ENCODE measurements at places on chromosomes 13 and 19.

DNA sequence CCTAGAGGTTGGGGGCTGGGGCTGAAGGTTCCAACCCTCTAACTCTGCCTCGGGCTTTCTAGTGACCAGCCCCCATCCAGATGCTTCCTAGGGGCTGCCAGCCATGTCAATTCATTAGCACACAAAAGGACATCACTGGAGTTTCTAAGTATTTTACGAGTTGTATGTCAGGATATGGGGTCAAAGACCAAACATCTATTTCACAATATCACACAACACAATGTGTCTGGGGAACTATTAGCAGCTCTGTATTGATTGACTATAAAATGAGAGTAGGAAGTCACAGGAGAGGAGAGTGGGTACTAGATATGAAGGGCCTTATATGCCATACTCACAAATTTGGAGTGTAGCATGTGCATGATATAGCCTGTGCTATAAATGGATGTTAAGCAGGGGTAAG is 42.1 kb downstream of the LPAR6 start:
- DNase-seq = no peak

- DNase-seq = no peak
Observed at GRCh38 chr13:42752731-42753130, 28.7 kb upstream of the FAM216B start.

GRCh38 chr19:1213391-1214286 is 8.1 kb downstream of the STK11 start:
- no peak for DNase-seq

DNA sequence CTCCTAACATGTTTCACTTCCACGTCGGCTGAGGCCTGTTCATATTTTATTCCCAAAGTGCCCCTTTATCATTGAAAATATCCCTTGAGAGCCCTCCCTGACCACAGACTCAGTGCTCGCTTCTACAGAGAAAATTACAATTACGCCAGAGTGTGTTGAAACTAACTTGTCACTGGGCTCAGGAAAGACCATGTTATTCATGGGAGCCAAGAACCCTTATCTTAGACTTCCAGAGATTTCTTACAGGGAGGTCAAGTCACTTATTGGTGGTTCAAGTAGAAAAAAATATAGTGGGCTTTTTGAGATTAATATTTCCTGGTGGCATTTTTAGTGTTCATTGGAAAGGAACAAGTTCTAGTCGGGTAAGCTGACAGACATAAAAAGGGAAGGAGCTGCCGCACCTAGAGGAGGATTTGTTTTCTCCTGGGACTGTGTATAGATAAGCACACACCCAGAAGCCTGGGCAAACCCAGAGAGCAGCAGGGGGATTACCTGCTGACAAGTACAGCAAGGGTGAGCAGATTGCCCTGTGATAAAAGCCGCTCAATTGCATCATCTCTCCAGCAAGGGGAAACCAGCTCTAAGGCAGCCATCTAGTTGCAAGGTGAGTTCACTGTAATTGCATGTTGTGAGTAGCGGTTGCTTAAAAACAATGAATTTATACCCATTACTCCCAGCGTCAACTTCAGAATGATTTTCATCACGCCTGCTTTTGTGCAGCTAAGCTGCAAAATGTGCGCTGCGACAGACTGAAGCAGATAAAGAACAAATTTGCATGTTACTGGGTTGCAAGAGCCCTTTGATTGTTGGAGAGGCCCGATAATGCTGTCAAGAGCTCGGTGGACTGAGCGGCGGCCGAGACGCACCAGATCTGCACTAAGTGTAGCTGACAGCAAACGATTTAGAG is 46.2 kb downstream of the DCT start:
- DNase-seq = no peak

DNA sequence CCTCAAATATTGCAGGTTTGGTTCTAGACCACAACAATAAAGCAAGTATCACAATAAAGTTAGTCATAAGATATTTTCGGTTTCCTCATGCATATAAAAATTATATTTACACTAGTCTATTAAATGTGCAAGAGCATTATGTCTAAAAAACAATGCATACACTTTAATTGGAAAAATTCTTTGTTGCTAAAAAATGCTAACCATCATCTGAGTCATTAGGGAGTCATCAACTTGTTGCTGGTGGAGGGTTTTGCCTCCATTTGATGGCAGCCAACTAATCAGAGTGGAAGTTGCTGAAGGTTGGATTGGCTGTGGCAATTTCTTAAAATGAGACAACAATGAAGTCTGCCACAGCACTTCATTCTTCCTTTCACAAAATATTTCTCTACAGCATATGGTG is 422.3 kb upstream of the GPC6 start:
- DNase-seq = no peak

- DNase-seq = no peak
Observed at GRCh38 chr19:3879656-3880055, 829 bp upstream of the ATCAY start.

- peak; percentile 56 for DNase-seq
Observed at GRCh38 chr19:10105509-10106099, 558 bp upstream of the PPAN start.

DNA sequence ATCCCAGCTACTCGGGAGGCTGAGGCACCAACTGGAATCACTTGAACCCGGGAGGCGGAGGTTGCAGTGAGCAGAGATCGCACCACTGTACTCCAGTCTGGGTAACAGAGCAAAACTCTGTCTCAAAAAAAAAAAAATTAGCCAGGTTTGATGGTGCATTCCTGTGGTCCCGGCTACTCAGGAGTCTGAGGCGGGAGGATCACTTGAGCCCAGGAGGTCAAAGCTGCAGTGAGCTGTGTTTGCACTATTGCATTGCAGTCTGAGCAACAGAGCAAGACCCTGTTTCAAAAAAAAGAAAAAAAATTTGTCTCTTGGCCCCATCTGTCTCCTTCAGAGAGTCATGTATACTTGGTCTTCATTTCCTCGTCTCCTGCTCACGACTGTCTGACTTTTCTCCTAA is 1.6 kb downstream of the CCDC97 start:
- DNase-seq = no peak

GRCh38 chr19:1853295-1854038 is 5.2 kb upstream of the REXO1 start:
- DNase-seq = peak; percentile 62

- no peak for DNase-seq
Observed at GRCh38 chr13:50197705-50198104, 182.5 kb downstream of the KCNRG start.

DNA sequence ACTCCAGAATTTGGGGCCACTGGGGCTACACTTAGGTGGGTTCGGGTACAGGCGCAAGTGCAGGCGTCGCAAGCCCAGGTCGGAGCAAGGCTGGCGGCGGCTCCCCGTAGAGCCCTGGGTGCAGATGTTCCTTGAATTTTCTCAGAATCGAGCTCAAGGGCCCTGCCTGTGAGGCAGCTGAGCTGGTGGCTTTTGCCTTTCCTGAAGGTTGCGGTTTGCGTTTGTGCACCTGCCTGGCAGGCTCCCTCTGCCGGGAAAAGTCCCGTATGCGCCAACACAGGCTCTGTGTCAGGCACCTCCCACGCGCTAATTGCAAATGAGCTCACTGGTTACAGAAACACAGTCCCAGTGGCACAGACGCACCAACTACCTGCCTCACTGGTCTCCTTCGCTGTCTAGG is 5.9 kb downstream of the DOHH start:
- DNase-seq = no peak

DNA sequence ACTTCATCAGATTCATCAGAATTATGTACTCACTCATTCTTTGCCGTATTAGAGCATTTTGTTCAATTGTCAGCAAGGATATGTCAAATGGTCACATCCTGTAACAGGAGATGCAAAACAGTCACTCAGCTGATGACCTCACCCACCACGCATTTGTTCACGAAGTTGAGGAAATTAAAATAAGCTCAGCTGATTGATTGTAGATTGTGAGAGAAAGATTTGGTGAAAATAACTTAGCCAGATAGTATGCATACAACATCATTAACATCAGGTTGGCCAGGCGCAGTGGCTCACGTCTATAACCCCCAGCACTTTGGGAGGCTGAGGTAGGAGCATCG is 22.6 kb upstream of the CDC16 start:
- DNase-seq = no peak

DNA sequence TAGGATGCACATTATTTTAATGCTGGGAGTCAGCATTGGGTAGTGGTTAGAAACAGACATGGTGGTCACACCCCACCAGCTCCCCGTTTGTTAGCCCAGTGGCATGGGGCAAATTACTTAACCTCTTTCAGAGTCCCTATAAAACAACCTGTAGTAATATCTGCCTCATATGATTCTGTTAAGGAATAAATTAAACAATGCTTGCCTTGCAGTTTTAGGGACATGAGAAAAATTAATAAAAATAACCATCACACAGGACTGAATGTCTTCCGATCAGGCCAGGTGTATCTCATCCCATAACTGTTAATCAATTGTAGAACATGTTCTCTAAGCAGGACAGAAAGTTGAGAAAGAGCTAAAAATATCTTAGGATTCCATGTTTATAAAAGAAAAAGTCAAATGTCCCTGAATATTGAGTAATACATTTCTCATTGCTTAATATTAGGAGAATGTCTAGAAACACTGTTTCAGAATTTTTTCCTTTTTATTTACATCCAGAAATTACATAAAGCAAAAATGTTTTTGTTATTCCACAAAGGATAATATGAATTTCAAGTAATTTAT is 196.5 kb downstream of the GPC6 start:
- no peak for DNase-seq

DNA sequence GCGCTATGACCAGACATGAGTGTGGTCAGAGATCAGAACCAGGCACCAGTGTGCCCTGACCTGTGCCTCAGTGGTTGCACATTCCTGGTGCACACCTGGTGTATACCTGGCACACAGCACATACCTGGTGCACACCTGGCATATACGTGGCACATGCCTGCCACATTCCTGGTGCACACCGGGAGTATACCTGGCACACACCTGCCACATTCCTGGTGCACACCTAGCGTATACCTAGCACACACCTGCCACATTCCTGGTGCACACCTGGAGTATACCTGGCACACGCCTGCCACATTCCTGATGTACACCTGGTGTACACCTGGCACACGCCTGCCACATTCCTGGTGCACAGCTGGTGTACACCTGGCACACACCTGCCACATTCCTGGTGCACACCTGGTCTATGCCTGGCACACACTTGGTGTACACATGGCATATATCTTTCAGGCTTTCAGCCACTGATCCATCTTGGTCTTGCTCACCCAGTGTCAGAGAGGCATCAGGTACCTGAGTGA is 61.3 kb upstream of the ADGRL1 start:
- DNase-seq = no peak

DNA sequence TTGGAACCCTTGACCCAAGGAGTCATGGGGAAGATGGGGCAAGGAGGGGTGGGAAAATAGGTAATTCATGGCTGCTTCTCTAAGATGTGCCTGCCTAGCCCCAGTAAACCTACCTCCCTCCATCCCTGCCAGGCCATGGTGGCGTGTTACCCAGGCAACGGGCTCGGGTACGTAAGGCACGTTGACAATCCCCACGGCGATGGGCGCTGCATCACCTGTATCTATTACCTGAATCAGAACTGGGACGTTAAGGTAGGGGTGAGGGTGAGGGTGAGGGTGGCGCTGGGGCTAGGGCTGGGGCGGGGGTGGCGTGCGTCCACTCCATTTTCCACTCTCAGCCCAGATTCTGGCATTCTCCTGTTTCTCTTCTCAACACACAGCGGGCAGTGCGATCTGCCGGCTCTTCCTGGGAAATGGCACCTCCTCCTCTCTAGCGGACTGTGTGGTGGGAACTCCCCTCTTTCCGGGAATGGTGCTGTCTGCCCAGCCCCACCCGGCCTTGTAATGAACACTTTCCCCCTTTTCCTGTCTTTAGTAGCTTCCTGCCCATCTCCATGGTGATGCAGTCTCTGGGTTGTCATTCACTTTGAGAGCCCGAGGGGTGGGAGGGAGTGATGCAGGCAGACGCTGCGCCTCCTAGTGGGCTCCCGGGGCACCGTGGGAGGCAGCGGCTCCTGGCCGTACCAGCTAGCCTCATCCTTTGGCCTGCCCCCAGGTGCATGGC is 7.6 kb downstream of the EGLN2 start:
- DNase-seq = peak; percentile 53

DNA sequence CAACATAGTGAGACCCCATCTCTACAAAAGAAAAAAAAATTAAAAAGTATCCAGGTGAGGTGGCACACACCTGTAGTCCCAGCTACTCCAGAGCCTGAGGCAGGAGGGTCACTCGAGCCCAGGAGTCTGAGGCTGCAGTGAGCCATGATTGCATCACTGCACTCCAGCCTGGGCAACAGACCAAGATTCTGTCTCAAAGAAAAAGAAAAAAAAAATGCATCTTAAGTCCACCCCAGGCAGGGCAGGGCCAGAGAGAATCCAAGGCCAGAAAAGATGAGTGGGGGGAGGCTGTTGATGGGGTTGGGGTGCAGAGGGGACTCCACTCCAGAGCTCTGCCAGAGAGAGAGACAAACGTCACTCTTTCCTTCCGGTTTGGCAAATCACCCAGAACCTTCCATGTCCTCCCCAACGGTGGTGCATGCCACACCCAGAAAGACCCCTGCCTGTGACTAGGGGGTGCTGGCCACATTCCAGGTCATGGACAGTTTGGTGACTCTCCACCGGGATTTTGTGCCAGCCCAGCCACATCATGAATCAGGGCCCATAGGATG is 431 bp downstream of the FUT3 start:
- no peak for DNase-seq

- no peak for DNase-seq
Observed at GRCh38 chr19:45475537-45476291, 7.9 kb downstream of the FOSB start.

DNA sequence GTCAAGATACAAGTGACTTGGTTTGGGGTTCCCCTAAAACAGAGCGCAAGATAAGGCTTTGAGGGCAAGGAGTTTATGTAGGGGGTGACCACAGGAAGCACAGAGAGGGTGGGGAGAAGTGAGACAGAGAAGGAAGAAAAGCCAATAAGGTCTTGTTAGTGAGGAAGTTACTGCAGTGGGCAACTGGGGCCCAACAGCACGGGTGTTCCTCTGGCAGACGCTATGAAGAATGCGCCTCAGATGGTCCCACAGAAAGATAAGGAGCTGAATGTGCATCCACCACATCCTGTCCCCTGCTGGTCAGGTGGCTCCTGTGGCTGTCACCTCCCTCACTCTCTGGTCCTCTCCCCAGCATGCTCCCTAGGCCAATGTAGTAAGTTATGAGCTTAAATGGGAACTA is 333.5 kb downstream of the TSHZ3 start:
- DNase-seq = no peak

GRCh38 chr13:84739021-84739420 is 856.7 kb upstream of the SLITRK1 start:
- DNase-seq = no peak

GRCh38 chr19:55099557-55100506 is 17.6 kb downstream of the PPP1R12C start:
- no peak for DNase-seq
